GM12891 (cell line): ENCODE measurements at places on chromosomes 1 and 21.

GRCh38 chr1:18597160-18598042 is 33.2 kb upstream of the PAX7 start:
- peak; percentile 48 for DNase-seq

- no peak for DNase-seq
Measured at GRCh38 chr1:94258873-94259331, 21.5 kb upstream of the ARHGAP29 start.

GRCh38 chr1:164694505-164694904 is 135.5 kb downstream of the PBX1 start:
- no peak for DNase-seq

DNA sequence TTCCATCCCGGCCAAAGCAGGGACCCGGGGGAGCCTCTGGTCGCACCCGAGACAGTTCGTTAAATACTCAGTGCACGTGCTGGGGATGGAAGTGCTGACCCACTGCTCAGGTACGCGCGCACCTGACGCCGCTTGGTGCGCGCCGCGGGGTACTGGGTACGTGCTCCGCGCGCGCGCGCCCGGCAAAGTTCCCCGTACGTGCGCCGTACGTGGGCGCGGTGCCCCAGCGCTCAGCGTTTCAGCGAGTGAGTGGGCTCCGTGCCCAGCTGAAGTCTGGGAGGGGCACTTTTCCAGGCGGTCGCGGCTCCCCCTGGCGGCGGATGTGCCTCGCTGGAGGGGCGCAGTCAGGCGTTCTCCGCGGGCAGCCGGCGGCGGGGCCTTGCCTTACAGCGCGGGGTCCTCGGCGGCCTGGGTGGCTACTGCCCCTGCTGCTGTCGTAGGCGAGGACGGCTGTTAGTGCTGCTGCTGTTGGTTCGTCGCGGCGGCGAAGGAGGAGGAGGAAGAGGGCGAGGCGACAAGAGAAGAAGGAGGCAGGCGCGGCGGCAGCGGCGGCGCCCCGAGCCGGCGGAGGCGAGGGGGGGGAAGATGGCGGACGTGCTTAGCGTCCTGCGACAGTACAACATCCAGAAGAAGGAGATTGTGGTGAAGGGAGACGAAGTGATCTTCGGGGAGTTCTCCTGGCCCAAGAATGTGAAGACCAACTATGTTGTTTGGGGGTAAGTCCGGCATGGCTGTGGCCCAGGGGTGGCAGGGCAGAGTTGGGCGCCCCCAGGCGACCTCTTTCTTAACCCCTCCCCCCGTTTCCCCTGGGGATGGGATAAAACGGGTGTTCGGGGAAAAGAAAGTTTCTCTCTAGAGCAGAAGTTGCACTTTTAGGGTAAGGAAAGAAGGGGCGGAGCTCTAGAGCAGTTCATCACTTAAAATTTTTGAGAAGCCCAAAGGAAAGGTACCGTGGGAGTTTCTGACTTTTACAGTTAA is at the start of gene CDC73:
Gene CDC73 (plus strand): TSS at position 416 of the 978 bp plus-strand sequence. CDS start 170 bp downstream, at position 586.
- peak; percentile 84 for DNase-seq

GRCh38 chr1:220876511-220877376 is 2.5 kb upstream of the HLX start:
- DNase-seq, result no peak

DNA sequence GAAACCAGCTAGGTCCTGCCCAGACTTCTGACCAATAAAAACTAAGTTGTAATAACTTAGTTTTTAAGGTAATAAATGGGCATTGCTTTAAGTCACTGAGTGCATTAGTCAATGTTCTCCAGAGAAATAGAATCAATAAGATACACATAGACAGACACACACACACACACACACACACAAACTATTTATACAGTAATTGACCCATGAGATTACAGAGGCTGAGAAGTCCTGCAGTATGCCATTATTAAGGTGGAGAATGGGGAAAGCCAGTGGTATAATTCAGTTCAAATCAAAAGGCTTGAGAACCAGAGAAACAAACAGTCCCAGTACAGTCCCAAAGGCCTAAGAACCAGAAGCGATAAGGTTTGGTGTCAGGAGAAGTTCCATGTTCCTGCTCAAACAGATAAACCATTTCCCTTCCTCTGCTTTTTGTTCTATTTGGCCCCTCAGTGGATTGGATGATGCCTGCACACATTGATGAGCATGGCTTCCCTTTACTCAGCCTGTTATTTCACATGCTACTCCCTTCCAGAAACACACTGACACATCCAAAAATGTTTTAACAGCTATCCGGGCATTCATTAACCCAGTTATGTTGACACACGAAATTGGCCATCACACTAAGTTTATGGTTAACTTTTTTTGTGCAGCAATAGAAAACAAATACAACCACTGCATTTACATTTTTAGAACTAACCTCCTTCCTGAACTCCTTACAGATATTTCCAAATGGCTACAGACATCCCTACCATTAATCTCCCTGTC is 828.2 kb upstream of the NCAM2 start:
- DNase-seq, result no peak

DNA sequence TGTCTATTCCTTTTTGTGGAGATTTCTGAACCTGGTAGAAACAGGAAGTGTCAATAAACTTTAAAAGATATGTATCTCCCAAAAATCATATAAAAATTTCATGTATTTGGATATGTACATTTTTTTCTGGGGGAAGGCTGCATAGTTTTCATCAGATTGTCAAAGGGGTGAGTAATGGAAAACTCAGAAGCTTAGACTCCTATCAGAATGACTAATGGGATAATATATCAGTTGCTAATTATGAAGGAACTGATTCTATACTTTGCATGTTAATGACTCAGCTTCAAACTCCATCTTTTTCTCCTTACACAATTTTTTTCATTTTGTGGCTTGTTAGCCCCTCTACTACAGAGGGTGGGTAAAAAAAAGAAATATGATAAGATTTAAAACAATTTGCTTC is 55.9 kb downstream of the GON4L start:
- DNase-seq, result no peak

DNA sequence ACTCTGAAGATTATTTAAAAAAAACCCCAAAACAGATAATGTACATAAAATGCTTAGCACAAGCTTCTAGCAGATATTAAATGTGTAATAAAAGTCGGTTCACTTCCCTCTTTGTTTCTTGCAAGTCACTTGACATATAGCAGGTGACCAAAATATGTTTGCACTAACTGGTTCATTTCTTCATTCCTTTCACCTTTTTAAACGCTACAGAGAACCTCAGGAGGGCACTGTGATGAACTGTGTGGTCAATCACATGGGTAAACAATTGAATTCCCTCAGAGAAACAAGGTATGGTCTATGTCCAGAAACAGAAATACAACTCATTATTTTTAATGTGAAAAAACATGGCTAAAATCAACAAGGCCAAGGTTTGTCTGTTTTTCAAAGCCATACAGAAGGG is 51.3 kb upstream of the BCL10 start:
- DNase-seq, result no peak

DNA sequence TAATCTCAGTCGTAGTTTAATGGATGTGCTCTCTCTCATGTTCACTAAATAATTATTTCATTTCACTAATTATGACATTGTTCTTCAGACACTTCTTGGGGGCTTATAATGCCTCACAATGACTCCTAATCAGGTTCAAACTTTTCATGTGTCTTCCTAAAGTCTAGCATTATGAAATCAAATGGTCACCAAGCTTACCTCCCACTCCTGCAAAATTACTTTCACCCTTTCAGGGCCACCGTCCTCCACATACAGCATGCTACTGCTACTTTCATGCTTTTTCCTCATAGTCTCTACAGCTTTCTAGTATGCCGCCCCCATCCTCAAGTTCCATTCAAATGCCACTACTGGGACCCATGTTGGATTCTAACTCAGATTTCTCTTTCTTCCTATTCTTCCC is 59.8 kb upstream of the C1orf53 start:
- no peak for DNase-seq

GRCh38 chr1:53546409-53547155 is 87.4 kb downstream of the DMRTB1 start:
- DNase-seq, result no peak

DNA sequence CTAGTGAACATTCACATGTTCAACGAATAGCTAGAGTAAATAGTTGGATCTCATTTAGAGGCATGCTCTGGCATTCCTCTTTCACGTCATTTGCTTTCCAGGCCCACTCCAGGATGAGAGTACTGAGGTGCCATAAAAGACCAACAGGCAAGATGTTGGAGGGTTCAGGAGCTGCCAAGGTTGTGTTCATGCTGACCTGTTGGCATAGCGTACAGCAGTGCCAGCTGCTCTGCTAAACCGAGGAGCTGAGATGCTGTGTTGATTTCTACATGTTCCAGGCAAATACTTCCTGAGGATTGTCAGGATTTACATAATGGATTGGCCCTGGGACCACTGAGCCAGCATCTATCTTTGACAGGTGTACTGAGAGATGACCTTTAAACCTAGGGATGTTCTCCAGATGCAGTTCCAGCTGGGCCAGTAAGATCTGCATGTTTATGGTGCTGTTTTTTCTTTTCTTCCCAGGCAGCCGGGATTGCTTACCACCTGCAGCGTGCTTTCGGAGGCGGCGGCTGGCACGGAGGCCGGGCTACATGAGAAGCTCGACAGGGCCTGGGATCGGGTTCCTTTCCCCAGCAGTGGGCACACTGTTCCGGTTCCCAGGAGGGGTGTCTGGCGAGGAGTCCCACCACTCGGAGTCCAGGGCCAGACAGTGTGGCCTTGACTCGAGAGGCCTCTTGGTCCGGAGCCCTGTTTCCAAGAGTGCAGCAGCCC is 66.9 kb downstream of the DISC1 start:
- DNase-seq, result no peak

- no peak for DNase-seq
Measured at GRCh38 chr1:202915146-202915545, 11.9 kb downstream of the KLHL12 start.
